ENCODE measurements at places on chromosomes 1 and 21.

- no peak for DNase-seq
These were observed 480.2 kb downstream of the AMY1C start for GRCh38 chr1:104229860-104230259.

DNA sequence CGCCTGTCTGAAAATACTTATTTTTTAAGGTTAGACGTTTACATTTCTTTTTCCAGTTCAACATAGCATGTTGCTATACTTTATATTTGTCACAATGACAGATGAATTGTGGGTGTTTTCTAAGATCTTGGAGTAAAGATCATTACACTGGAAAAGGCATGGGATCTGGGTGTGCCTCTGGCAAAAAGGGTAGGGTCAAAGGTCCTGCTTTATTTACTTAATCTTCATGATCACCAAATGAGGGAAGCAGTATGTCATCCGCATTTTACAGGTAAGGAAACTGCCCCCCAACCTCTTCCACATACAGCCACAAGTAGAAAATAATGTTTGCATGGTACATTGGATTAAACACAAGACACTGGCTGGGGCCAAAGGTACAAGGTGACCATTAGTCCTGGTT lies 12.5 kb upstream of the SMPDL3B start:
- DNase-seq = no peak

- DNase-seq = no peak
These were observed 14.6 kb downstream of the CACNA1E start for GRCh38 chr1:181497870-181498269.

DNA sequence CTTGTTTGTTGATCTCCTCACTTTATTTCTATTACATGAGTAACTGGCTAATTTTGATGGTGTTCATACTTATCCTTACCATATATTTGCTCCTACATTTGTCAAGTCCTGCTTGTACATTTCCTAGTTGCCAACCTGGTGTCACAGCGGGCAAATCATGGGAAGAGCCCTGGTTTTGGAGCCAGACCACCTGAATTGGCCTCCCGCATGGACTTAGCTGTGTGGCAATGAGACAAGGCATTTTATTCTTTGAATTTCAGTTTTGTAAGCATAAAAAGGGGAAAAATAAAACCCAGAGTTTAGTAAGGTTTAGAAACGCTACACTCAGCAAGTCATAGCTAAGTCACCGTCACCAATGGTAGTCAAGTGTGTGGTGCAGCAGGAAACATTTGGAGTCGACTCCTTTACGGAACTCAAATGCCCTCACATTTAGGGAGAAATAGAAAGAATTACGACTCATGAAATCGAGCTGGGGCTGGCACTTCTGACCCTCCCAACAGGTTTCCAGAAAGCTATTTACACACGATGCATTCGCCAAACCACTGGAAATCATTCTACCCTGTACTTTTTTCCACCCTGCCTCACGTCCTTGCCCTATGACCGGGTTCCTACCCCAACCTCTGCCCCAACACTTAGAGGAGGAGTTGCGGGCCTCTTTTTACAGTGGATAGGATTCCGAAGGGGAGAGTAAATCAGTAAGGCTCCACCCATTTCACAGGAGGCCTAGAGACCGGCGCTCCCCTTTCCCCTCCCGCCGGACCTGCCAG lies 492 bp upstream of the PGM1 start:
- no peak for DNase-seq

GRCh38 chr1:3659093-3659492 lies 6.8 kb downstream of the TP73 start:
- DNase-seq = no peak

DNA sequence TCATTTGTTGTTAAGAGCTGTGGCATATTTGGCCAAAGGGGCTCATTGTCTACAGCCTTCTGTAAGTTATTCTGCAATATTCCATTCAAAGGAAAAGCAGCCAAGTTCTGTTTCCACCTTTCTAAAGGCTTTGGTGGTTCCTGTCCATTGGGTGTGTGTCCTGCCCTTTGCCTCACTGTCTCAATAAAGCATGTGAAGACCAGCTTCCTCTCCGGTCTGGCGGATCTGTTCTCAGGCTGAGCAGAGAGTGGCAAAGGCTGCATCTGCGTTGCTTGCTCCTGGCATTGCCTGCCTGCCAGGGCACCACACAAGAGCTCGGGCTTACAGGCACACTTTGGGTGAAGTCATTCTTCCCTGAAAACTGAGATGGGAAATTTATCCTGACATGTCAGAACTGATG lies 34.9 kb downstream of the ST6GALNAC3 start:
- no peak for DNase-seq

DNA sequence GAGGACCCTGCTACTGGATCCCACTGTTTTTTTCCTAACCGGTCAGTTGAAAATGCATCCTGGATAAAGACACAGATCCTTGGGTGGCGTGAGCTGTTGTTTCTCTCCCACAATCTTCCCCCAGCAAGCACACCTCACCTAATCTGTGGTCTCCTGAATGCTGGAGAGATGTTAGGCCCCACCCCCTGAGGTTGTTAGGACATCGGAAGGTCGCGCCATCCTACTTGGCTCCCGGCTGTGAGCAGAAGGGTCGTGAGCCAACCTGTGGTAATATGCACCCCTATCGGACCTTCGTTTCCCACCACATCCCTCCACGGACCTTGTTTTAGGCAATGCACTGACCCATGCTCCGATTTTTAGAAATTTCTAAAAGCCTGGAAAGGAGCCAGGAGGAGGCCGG lies 89.9 kb upstream of the IPO9 start:
- DNase-seq = no peak

All from NCI-H187 treated with DMSO at 0.1 percent for 48 hours (cell line).